Activated CD4-positive, alpha-beta T cell treated with anti-CD3 and anti-CD28 coated beads for 36 hours (primary cell): ENCODE measurements at places on chromosomes 5 and 9.
A peak's percentile ranks its signal among the peaks of the same experiment; 100 is the strongest.

- no peak for DNase-seq
Measured at GRCh38 chr9:134644725-134645606, 3.4 kb downstream of the COL5A1 start.

DNA sequence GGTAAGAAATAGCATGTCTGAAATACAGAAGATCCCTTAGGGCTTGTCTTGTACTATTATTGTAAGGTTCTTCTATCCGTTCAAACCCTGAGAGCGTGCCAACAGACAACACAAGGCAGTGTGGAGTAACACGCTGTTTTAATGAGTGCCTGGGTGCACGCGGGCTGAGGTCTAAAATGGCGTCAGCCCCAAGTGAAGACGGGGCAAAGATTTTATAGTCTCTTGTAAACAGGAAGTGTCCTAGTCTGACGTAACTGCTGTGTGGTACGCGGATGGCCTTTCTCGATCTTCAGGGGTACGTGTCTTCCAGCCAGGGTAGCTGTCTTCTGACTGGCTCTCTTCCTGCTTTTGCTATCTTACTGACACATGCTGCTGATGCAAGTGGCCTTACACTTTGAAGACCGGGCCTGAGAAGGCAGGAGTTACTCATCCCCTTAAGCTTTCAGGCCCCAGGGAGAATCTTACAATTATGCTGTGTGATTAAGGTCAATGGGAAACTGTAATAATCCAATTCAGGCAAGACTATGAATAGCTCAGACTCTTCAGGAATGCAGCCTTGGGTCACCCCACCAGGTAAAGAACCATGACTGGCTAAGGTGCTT, 1812.0 kb upstream of the CDH9 start:
- DNase-seq, result no peak

DNA sequence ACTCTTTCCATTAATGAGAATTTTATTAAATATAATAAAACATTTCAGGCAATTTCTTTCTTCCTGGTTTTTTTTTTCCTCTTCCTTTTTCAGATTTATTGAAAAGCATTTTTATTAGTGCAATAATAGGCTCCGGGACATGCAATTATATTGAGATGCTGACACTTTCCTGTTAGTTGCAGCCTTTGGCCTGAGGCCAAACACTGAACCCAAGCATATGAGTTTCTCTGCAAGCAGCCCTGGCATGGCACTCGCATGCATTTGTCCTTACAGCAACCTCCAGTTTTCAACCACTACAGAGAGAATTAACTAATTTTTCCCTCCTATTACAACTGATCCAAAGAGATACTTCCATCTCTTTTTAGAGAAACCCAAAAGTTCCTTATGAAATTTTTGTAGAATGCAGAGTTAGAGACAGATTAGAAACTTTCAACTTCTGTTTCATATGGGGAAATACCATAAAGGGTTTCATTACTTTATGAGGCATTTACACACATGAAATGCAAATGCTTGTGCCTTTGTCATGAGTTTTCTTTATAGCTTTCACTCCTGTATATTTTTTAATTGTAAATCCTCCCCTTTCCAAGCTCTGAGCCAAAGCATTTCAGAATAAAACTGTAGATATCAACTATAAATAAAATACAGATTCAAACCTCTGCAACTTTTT, 183.0 kb downstream of the CETN3 start:
- DNase-seq, result no peak

DNA sequence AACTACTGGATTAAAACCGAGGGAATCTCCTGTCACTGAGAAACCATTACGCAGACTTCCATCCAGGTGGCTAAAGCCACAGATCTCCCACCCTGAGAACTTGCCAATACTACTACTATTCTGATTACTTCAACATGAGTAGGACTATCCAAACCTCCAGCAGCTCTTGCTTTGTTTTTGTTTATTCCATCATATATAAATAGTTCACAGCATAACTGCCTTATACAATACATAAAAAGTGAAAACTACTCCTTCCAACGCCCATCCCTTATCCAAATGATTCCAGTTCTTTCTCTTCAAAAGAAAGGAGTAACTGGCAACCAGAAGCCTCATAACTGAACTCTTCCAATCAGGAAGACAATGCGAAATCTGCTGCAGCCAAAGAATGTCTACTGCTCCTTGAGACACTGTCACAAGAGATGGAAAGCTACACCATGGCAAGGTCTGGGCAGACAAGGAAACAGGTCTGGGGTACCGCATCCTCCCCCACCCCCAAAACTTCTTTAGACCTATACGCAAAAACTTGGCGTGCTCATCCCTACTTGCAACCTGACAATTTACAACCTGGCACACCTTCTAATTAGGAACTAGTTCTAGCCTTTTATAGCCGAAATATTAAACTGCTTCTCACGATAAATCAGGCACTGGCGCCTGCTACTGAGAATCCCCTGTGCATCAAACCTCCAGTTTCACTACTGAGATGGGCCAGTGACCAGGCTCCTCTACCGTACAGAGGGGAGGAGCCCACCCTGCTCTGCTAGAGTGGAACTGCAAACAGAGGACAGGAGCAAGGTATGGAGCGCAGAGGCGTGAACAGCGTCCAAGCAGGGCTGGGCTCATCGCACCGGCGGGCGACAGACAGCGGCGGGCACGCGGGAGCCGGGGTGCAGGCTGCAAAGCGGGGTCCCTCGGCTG, 986 bp downstream of the PLPP1 start:
- no peak for DNase-seq

GRCh38 chr9:127131871-127132270, 9.4 kb upstream of the ANGPTL2 start:
- no peak for DNase-seq

DNA sequence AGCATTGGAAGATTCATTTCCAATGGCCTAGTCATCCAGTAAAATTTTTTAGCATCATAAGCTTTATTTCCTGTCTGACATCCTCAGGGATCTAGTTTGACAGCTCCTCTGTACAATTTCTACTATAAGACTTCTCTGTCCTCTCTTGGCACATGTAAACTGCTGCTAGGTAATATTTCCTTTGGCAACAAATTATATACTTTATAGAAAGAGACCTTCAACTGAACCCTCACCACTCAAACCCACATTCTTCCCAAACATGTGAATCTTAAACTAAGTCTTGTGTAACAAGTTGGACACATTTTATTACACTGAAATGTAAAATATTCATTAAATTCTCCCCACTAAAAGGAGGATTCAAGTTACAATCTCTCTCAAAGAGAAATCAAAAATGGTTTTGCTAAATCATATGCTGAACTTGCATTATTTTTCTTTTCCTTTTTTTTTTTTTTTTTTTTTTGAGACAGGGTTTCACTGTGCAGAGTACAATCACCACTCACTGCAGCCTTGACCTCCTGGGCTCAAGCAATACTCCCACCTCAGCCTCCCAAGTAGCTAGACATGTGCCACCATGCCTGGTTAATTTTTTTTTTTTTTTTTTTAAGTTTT, 36.9 kb downstream of the SCAI start:
- no peak for DNase-seq

- DNase-seq, result no peak
Measured at GRCh38 chr9:123568691-123569688, 213.0 kb downstream of the CRB2 start.

DNA sequence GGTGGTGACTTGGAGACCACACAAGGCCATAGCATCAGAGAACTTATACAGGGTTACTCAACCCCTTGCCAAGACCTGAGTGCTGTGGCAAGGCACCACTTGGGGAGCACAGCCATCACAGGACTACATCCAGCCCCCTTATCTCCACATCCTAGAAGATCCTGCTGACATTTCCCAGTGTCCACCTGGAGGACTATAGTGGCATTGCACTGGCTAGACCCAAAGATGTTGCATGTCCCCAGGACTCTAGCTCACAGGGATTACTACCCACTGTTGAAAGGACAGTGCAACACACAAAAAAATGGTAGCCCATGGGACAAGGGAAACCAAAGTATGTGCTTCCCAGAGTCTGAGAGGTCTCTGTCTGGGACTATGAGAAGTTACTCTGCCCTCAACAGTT, 411.1 kb upstream of the NUDT12 start:
- no peak for DNase-seq

DNA sequence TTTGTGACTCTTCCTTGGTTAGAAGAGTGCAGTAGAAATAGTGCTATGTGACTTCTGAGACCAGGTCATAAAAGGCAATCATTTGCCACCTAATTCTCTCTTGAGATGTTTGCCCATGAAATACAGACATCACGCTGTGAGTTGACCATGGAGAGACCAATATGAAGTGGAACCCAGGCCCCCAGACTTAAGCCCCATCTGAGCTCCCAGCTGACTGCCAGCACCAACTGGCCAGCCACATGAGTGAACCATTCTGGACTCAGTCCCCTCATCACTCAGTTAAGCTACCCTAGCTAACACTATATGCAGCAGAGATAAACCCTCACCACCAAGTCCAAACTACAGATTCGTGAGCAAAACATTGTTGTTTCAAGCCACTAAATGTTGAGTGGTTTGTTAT, 60.7 kb upstream of the NIPBL start:
- DNase-seq, result no peak

DNA sequence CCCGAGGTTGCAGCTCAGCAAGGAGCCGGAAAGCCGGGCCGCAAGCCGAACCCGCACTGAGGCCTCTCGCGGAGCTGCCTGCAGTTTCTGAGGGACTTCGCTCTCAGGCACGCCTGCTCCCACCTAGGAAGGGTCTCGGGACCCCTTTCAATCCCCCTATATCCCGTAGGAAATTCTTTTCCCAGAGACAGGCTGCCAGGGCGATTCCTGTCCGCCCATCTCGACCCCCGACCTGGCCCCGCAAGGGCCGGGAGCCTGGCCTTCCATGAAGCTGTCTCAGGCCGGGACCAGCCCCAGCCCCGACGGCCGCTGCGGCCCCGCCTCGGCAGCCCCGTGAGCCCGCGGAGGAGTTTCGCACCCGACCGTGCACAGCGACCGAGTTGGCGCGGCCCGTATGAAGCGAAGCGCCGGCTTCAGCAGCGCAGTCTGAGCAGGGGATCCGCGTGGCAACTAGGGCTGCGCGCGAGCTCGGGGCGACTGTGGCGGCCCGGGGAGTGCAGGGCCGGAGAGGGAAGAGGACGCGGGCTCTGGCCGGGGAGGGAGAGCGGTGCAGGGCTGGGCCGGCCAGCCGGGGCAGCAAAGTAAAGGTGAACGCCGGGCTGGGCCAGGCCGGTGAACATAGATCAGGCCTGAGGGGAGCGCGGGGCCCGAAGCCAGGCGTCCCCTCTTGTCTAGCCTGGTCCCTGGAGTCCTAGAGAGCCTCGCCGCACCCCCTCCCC, 977 bp upstream of the PRDM12 start:
- peak; percentile 49 for DNase-seq

- no peak for DNase-seq
Measured at GRCh38 chr9:79672236-79672635, 100.5 kb downstream of the TLE4 start.

DNA sequence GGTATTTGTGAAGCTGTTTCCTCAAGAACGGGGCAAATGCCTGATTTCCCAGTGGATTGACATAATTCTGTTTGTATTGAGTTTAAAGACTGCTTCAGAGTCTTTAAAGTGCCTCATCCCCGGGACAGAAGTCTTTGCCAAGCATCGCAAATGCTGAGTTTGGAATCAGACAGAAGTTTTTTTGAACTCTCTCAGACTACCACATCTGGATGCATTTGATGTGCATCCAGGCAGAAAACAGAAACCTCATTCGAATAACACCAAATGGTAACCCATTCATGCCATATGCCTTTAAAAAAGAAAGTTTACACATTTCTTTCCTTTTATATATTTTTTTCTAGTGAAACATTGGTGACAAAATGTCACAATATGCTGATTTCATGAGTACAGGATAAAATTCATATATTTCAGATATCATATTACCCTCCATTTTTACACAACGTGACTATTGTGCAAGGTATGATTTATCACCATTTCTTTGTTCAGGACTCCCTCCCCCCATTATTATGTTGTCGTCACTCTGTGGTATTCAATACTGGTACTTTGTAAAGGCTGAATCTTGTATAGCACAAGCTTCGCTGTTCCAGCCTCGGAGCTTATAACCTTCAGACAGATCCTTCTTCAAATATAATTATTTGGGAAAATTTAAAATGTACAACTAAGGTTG, 91.1 kb downstream of the ZNF608 start:
- DNase-seq, result no peak

DNA sequence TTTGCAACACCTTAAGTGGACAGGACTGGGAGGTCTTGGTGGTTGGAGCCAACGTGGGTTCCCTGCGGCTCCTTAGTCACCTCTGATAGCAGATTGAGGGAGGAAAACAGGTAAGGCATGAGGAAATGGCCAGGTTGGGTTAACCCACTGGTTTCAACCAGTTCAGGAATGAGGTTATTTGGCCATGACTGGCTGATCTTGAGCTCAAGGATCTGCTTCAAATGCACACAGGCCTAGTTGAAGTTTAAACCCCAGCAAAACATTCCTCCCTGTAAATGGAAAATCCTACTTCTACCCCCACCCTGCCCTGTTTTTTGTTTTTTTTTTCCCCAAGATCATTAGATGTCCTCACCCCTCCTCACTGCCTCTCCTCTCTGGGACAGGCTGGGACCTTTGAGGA, 3.2 kb upstream of the NUP214 start:
- no peak for DNase-seq

GRCh38 chr9:5869315-5870019, 21.2 kb upstream of the MLANA start:
- peak; percentile 61 for DNase-seq

DNA sequence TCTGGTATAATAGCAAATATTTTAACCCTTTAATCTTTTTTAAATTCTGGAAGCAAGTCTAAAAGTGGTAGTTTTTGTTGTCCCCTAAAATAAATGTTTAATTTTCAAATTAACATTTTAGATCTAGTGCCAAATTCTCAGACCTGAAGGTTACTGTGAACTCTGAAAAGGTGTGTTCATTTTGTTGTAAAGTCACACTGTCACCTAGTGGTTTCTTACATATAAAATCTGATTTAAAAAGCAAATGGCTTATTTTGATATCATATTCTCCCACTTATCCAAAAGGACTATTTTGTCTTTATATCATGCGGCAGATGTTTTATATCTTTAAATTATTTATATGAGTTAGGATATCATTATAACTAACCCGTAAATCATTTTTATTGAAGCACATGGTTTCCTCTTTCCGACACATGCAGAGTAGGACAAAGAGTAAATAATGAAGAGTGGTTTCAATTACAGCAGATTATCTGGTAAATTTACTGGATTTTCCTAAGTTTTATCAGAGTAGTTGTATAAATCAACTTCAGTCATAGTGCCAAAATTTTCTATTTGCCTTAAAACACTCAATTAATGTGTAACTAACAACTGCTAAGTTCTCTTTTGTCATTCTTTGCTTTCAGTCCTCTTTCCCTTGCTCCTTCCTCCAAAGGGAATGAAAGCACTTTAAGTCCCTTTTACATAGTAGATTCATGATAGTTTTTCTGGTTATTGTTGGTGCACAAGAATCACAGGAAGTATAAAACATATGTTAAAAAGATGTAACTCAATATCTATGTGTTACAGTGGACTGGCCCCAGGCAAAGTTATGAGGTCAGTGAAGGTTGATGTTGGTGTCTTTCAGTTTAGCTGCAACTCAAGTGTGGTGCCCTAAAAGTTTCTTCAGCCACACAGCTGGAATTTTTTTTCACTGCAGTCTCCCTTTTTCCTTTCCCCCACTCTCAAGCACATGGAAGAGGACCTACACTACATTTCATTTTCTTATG, 189.6 kb downstream of the COX7C start:
- no peak for DNase-seq
